ENCODE measurements at places on chromosomes 5 and 9.
A peak's percentile ranks its signal among the peaks of the same experiment; 100 is the strongest.

- ATAC-seq, result no peak
Measured at GRCh38 chr5:115435778-115436712, 108.5 kb downstream of the FEM1C start.

GRCh38 chr5:133370036-133370831 lies 242.1 kb downstream of the FSTL4 start:
- no peak for ATAC-seq

GRCh38 chr5:3277590-3278196 lies 317.9 kb upstream of the IRX1 start:
- ATAC-seq, result no peak

- peak; percentile 84 for ATAC-seq
Measured at GRCh38 chr5:157253547-157253946, 12.4 kb upstream of the CYFIP2 start.

DNA sequence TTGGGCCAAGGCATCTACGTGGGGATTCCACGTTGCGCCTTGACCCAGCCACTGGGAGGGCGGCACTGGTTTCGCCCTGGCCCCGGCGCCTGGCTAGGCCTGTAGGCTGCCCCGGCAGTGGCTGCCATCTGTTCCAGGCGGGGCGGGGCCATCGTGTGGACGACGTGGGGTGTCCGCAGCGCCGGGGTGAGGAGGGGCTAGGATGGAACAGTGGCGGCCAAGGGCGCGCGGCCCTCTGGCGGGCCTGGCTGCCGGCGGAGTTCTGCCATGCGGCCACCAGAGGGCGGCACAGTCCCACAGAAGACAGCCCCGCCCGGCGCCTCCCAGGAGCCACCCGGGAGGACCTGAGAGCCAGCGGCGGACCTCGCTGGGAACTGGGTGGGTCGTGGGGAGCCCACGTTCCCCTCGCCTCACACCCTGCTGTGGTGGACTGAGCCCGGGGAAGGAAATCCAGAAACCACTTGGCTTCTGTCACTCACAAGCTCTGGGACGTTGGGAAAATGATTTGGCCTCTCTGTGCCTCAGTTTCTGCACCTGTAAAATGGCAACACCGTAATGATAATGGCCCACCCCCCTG lies 22.6 kb upstream of the RAPGEF1 start:
- ATAC-seq, result peak; percentile 89

DNA sequence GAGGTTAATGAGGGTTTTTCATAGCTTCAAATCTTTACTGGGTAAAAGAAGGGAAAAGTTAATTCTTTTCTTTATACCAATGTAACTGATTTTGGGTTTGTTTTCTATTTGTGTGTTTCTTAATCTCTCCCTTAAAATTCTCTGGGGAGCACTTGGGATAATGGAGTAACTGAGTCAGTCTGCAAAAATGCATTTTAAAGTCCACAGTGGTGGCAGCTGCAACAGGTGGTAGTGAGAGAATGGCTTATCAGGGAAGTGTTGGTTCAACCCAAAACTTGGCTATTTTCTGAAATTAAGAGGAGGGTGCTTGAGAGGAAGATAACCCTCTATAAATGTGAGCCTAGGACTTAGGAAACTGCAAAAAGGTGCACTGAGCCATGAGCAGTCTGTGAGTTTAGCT lies 39.9 kb upstream of the ASTN2 start:
- ATAC-seq, result no peak
